Smooth muscle cell of trachea (primary cell): ENCODE measurements at places on chromosomes 7 and 10. TPM values are rescaled to one million over a fixed set of nuclear protein-coding genes. Genes with fewer than 3 reads are reported as not detected.

Gene INTS15
- 6.3 and 11.4 TPM in 2 replicates for total RNA-seq

Gene GRK5
- 31.0 and 46.5 TPM in 2 replicates for total RNA-seq

Gene LRRC61
- total RNA-seq, result 0.15 and 3.3 TPM in 2 replicates

Gene SKIDA1
- total RNA-seq, result 0.73 and 0.99 TPM in 2 replicates

Gene GIMAP1
- total RNA-seq, result not detected in 2 replicates
